ENCODE measurements at places on chromosomes 1 and 21.

DNA sequence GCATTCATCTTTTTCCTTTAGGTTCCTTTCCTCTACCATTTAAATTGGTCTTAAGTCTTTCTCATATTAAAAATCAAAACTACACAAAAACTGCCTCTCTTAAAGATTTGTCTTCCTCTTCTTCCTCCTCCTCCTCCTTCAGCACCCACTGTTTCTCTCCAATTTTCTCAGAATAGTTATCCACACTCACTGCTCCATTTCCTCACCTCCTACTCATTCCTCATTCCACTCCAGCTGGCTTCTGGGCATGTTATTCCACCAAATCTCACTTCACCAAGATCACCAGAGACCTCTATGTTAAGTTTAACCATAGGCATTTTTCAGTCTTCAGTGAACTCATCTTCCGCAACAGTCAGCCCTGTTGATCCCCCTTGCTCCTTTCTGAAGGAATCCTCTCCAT lies 173.7 kb downstream of the SLC35F3 start:
- no peak for DNase-seq

DNA sequence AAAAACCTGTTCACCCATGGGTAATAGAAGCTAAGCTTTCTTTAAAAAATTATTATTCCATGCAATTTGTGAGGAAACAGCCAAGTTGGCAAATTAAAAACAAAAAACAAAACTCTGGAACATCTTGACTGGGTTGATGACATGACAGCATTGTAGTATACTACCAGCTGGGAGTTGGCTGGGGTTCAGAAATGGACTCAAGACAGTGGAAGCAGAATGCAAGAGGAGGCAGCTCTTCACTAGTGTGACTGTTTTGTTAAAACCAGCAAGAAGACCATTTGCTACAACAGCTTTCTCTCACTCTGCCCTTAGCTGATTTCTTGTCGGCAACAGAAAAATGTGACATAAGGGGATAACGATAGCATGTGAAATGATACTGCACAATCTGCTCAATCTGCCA lies 1298.9 kb upstream of the ADGRL4 start:
- DNase-seq = no peak

DNA sequence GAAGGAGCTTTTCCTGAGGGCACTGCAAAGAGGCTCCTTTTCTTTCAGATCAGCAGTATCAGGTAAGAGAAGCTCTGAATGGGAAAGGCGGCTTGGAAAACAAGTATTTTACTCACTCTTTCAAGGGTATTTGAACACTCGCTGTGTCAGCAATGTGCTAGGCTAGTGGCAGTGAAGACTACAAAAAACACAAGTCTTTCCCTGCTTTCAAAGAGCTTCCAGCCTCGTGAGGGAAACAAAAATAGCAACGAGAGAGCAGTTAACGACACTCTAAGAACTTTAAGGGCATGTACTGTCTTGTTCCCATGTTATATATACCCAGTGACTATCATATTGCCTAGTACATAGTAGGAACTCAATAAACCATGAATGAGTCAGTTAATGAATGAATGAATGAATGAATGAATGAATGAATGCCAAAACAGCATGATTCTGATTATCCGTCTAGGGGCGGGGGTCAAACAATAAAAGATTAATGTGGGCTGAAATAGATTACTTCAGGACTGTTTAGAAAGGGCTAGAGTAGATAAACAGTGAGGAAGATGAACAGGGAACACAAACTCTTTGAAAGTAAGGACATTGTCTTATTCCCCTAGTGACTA lies 14.2 kb upstream of the MCOLN3 start:
- DNase-seq = no peak

DNA sequence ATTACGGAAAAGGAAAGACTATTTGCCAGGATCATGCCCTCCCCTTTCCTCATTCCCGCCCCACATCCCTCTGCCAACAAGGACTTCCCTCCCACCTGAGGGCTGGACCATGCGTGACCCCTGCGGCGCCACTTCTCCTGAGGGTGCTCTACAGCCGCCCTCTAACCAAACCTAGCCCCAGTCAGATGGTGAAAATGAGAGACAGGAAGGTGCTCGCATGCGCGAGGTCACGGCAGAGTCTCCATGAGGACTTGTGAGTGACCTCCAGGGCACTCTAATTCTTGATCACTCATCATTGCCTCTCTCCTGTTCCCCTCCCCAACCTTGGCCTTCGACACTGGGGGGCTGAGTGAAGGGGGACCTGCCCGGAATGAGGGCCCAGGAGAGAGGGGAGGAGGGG lies 32.1 kb downstream of the TAF5L start:
- DNase-seq = no peak

GRCh38 chr21:16707274-16707673 lies 805.6 kb upstream of the CXADR start:
- DNase-seq = no peak

GRCh38 chr1:208409176-208409575 lies 165.0 kb upstream of the PLXNA2 start:
- no peak for DNase-seq

- DNase-seq = no peak
These were observed 429.8 kb upstream of the VAMP3 start for GRCh38 chr1:7341145-7341905.

DNA sequence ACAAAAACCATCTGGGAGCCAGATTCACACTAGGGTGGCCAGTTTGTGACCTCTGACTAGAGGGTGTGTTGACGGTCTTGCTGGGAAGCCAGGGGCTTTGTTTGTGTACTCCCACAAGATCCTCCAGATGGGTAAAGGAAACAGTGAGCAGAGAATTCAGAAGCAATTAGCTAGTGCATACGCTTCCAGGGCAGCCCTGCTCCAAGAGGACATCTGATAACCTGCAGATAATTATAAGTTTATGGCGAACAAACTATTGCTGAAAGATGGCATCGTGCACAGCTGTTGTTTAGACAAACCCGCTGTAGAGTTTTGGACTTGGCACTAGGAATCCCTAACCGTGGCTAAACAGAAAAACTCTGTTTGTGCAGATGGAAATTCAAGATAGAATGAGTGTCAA lies 326.4 kb downstream of the TGFB2 start:
- DNase-seq = peak; percentile 43

GRCh38 chr1:21871943-21872342 lies 59.9 kb downstream of the LDLRAD2 start:
- no peak for DNase-seq

- DNase-seq = no peak
These were observed at the start of gene ELAPOR1 for GRCh38 chr1:109113590-109114341. TSS of gene ELAPOR1 (plus strand) at chr1:109114115. CDS start at chr1:109114184, 69 bp downstream.

GRCh38 chr1:216458812-216459211 lies 35.6 kb upstream of the USH2A start:
- no peak for DNase-seq

- peak; percentile 23 for DNase-seq
These were observed 40.1 kb downstream of the ELK4 start for GRCh38 chr1:205591522-205592351.

DNA sequence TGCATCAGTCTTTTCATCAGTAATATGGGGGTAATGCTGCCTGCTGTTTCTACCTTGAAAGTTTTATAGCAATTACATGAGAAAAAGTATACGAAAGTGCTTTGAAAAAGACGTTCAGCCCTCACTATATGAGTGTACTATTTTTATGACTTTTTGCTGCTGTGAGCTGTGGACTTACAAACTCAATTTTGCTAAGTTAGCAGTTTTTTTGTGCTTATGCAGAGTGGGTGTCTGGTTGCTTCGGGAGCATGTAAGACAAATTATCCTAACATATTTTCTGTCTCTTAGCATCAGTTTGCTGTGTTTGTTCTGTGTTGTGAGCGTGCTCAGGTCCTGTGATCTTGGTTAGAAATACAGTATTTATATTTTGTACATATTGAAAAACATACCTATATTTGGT lies 109.7 kb downstream of the CACNA1E start:
- no peak for DNase-seq

GRCh38 chr1:198639671-198640143 lies 867 bp downstream of the PTPRC start:
- no peak for DNase-seq

DNA sequence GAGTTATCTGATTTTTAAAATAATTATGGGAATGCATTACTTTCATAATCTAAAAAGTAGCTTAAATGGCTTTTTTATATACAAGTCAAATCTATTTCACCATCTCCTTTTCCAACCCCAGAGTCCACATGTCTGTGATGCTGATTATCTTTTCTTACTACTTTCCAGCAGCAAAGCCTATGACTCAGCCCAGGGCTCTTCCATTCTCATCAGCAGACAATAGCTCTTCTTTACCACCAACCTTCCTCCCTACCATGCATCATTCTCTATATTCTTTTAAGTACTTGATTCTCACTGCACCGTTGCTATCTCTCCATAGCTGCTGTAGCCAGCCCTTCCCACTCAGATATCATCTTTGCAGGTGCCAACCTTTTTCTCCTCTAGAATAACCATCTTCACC lies 61.3 kb downstream of the OVGP1 start:
- no peak for DNase-seq
